Urinary bladder (tissue), 4 donors: ENCODE measurements at places on chromosomes 4 and X. TPM values are rescaled to one million over a fixed set of nuclear protein-coding genes. Genes with fewer than 3 reads are reported as not detected.

Gene UGT2B15
- 0.26 TPM for total RNA-seq

Gene NUP54
- 94.5 TPM for total RNA-seq

Gene GLRA2
- 1.6 TPM for total RNA-seq

Gene HSD17B13
- total RNA-seq = 1.2 TPM

Gene MEPE
- total RNA-seq = not detected

DNA sequence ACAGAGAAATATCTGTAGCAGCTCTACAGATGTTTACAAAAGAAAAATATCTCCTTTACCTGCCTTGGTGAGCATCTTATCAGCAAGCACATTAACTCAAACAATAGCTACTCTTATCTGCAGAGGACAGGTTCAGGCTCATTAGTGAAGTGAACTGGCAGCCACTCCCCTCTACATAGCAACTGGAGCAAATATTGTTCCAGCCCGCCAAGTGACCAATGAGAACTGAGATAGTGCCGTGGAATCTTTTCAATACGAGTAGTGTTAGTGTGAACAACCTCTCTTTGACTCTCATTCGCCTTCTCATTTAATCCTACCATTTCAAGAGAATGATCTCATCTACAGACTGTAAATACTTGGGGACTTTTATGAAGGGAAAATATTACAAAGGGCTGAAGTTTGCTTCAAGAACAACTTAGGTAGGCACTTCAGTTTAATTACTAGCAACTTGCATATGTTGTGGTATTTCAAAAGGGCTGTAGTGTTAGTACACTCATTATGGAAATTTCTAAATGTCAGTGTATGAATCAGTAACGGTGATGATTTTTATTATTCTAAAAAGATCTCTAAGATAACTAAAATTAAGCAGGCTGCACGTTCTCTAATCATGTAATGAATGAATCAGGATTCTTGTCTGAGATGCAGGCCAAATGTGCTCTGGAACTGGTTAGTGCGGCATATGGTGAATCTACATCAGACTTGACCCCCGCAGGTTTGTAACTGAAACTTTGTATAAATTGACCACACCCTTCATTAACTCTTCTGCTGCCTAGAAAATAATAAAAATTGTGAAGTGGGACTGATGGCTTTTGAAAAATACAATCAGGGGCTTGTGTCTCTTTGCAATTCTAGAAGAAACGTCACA, 72.4 kb downstream of the PALLD start:
- peak; percentile 40 for DNase-seq

- DNase-seq = peak; percentile 18
Measured at GRCh38 chr4:1998296-1998695, 10.5 kb downstream of the NELFA start.

DNA sequence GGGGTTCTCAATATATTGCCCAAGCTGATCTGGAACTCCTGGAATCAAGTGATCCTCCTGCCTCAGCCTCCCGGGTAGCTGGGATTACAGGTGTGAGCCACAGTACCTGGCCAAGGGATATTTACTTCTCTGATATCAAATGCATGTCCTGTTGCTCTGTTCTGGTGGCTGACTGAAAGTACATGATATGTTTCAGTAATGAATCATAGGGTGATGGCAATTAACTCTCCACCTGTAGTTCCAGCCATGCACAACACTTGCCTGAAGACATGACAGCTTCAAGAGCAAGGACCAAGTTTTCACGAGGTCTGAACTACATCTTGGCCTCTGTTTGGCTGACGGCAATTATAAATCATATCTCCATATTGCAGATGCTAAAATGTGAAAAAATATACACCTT, 9.1 kb downstream of the ZCCHC4 start:
- no peak for DNase-seq

GRCh38 chr4:79311279-79311678, 14.6 kb downstream of the NAA11 start:
- DNase-seq = no peak

DNA sequence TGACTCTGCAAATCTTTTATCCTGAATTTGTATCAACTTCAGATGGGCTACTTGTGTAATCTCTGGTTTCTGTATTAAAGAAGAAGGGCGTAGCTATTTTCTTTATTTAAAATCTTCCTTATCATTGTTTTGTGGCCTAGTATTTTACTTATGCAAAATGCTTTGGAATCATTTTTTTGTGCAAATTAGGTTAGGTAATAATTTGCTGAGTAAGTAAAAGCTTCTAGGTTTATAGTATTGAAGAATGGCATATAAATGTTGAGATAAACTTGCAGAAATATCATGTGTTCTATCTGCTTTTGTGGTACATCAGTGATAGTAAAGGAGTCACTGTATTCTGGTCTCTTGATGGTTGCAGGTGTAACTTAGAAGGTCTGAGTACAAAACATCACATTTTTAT, 197.2 kb upstream of the IL15 start:
- no peak for DNase-seq
